Endodermal cell (in vitro differentiated cells): ENCODE measurements at places on chromosomes 6 and 20. TPM values are rescaled to one million over a fixed set of nuclear protein-coding genes. Genes with fewer than 3 reads are reported as not detected.

Gene GSTA2
- 1.1 to 5.4 TPM (median 5.0 TPM) in 3 replicates for total RNA-seq

DNA sequence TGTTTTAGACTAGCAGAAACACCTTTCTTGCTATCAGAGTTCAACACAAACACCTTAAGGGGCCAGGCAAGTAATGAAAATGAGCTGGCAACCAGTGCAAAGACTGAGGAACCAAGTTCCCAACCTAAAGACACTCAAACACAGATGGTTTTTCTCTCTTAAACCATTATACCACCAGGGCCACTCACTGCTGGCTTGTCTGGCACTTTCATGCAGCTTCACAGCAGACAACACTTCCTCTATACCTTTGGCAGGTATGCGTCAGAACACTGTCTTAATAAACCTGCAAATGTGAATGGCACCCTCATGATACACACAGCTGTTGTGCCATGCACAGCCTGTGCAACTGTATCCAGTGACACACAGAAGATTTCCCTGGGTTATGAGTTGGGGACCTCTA, 41.6 kb downstream of the NFATC2 start:
- no peaks in the 10 kb centered on the region for H3K36me3 ChIP-seq
- DNase-seq = peak; percentile 44
- H3K4me1 ChIP-seq = no peaks in the 10 kb centered on the region
- H3K27ac ChIP-seq = no peak overlapping the region
- no peak overlapping the region for H3K4me3 ChIP-seq

Gene CAGE1
- total RNA-seq = 0.11 and 0.22 TPM in 2 replicates

DNA sequence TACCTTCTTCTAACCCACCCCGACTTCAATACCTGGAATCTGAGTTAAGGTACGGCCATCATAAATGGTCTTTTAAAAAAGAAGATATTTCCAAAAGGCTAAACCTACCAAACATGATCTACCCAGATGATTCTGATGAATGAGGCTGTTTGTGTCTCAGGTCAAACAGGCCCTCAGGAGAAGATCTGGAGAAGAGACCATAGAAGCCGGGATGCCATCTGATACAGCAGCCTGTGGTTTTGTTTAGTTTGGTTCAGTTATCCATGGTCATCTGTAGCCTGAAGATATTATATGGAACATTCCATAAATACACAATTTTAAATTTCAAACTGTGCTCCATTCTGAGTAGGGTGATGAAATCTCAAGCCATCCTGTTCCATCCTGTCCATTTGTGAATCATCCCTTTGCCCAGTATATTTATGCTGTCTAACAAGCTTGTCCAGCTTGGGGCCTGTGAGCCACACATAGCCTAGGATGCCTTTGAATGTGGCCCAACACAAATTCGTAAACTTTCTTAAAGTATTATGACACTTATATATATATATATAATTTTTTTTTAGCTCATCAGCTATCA, 4.0 kb upstream of the CAP2 start:
- no peak overlapping the region for H3K4me3 ChIP-seq
- no peak overlapping the region for H3K27ac ChIP-seq
- no peak for DNase-seq
